ENCODE measurements at places on chromosomes 2 and 18.

GRCh38 chr2:207697411-207697810 lies 14.0 kb upstream of the CCNYL1 start:
- no peak for DNase-seq

DNA sequence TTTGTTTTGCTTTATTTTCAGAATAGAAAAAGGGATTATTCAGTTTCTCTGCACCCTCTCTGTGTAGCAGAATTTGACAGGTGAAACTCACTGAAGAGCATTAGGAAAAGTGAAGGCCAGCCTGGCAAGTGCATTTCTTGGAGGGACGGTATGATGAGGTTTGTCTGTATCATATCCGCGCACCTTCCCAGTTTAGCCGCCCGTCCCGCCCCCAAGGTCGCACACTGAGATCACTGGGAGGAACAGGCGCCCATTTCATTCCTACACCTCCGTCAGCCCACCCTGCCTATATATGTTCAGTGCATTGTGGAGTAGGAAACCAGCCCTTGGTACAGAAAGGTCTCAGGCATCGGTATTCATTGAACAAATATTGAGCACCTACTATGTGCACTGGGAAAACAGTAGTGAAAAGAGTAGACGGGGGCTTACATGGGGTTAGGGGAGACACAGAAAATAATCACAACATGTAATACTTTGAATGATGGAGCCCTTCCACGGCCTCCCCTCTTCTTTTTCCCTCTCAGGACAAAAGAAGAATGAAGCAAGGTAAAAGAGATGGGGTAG lies 678 bp upstream of the FECH start:
- no peak for DNase-seq

- no peak for DNase-seq
Measured at GRCh38 chr2:74102516-74102915, 45.2 kb downstream of the BOLA3 start.

GRCh38 chr18:51195451-51196117 lies 1.9 kb downstream of the MEX3C start:
- peak; percentile 24 for DNase-seq

- DNase-seq, result peak; percentile 67
Measured at GRCh38 chr2:239252801-239253200, 148.0 kb downstream of the HDAC4 start.

- DNase-seq, result peak; percentile 80
Measured at GRCh38 chr2:206296128-206296527, 21.7 kb downstream of the ZDBF2 start.

DNA sequence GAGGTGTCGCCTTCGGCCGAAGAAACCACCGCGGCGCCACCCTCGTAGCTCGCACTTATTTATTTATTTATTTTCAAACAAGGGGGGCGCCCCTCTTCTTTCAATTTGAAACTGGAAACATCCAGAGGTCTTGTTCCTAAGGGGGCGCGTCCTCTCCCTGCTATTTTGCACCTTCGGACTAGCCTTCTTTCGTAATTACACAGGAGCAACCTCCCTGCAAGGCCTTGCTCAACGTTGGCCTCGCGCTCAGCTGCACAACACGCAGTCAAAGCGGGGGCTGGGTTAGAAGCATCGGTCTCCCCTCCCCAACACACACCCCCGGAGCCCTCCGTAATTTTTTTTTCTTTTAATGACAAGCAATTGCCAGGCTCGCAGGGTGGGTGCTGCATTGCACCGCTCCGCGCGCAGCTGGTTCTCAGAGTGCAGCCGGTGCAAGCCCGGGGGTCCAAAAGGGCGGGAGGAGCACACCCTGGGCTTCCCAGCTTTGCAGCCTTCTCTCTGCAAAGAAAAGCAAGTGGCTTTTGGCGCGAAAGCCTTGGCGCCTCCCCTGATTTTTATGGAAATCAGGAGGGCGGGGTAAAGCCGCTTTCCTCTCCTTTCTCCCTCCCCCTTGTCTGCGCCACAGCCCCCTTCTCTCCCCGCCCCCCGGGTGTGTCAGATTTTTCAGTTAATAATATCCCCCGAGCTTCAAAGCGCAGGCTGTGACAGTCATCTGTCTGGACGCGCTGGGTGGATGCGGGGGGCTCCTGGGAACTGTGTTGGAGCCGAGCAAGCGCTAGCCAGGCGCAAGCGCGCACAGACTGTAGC lies at the start of gene MYCN:
TSS of gene MYCN (plus strand) at position 697 of the 807 bp plus-strand sequence. CDS start 1,515 bp downstream, outside the sequence.
- peak; percentile 10 for DNase-seq

DNA sequence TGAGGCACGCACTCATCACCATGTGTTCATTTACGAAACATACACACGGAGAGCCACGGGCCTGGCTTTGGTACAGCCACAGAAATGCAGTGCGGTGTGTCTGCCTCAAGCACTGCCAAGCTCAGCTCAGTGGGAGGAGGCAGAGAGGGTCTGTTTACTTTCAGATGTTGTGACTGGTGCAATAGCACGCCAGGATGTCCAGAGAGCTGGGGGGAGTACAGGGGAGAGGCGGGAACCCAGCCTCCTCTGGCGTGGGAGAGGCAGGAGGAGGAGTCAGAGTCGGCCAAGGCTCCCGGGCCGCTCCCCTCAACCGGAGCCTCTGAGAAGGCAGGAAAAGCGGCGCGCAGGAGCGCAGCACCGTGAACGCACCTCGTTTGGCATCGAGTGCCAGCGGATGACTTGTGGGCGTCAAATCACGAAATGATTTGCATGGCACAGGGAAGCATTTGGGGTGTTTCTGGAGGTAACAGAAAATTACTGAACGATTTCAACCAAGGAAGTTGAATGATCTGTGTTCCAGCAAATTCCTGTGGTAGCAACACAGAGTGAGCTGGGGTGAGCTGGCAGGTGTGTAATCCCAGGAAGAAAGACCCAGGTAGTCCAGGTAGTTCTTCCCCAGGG lies 143.0 kb downstream of the ZNF516 start:
- peak; percentile 15 for DNase-seq

- no peak for DNase-seq
Measured at GRCh38 chr18:70431203-70431624, 142.4 kb downstream of the SOCS6 start.

GRCh38 chr18:45712061-45712460 lies 11.9 kb upstream of the SLC14A1 start:
- no peak for DNase-seq

- no peak for DNase-seq
Measured at GRCh38 chr2:213243189-213244044, 40.8 kb upstream of the SPAG16 start.

DNA sequence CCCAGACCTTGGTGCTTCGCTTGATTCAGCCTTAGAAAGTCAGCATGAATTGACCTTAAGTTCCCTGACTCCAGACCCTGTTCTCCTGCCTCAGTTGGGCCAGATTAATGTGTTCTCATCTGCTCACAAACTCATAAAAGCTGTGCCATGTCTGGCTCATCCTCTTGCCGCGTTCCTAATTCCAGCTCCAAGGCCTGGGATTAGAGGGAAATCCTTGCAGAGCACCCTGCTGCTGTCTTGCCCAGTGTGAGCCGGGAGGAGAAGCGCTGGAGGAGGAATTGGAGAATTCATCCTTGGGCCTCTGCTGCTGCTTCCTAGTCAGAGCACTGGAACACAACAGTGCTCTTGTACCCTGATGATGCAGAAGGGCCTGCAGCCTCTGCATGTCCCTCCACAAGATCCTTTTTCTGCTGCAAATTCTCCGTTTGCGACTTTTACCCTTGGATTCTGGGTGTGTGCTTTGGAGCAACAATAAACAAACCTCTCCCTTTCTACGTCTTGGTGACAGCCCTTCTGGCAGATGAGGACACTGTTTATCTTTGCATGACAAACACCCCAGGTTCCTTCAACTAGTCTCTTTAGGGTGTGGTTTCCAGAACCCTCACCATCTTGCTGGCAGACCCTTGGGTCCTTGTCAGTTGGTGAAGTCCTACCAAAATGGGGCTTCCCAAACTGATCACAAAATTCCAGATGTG lies 46.9 kb upstream of the CNGA3 start:
- no peak for DNase-seq

GRCh38 chr2:236943841-236944513 lies 141.7 kb upstream of the COPS8 start:
- no peak for DNase-seq

DNA sequence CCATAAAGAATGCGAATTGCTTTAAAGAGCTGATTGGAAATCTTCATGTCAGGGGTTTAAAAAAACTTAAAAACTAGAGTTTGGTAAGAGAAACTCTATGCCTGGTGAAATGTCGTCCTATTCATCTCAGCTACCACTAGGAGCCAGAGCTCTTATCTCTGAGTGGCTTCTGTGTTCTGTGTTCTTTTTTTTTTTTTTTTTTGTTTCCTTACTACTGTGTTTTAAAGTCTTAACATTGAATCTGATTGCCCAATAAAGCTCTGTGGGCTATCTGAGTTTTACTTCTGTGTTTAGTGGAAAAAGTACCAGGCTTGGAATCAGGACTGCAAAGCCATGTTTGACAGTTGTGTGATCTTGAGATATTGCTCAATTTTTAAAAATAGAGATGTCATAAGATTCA lies 494.8 kb downstream of the RIT2 start:
- DNase-seq, result no peak

DNA sequence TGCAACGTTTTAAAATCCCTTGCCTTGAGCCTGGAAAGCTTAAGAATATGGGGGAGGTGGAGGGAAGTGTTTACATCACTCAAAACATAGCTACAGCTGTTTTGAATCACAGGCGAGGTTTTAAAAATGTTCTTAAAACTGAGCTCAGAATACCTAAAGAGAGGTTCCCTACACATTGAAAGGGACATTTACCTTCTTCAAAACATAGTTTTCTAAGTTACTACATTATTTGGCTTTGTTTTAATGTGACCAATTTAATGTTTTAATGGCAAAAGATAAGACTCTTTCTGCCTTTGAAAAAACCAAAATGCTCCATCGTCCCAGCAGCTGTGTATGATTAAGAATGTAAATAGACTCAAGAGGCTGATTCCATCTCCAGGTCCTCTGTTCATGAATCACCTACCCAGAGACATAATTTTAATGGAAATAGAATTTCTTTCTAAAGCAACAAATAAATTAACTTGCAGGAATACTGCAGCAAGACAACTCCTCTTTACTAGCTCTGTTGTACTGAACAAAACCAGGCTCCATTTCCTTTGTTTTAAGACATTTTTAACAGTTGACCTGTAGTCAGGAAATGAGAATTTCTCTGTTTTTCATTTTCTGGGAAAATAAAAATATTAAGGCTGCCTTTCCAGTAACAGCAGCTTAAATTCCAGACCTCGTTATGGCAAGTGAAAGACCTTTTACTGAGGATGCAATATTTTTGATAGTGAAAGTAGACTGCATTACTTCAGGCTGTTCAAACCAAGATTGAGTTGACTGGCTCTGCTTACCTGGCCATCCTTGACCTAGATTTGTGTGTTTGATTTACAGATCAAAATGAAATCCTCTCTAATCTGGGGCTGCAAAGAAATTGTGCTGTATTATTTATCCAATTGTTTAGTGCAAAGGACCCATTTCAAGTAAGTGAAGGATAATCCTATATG lies 33.7 kb upstream of the WDR75 start:
- no peak for DNase-seq

GRCh38 chr2:198909525-198910267 lies 548.0 kb downstream of the SATB2 start:
- DNase-seq, result no peak

- DNase-seq, result no peak
Measured at GRCh38 chr2:126796931-126797621, 101.6 kb upstream of the TEX51 start.

- no peak for DNase-seq
Measured at GRCh38 chr18:46069524-46069923, 2.5 kb downstream of the PSTPIP2 start.

Data from pulmonary artery endothelial cell (primary cell).